Activated naive CD4-positive, alpha-beta T cell (primary cell): ENCODE measurements at places on chromosomes 1 and 21.

GRCh38 chr1:230752407-230752806 is 5.2 kb downstream of the CAPN9 start:
- DNase-seq, result no peak

DNA sequence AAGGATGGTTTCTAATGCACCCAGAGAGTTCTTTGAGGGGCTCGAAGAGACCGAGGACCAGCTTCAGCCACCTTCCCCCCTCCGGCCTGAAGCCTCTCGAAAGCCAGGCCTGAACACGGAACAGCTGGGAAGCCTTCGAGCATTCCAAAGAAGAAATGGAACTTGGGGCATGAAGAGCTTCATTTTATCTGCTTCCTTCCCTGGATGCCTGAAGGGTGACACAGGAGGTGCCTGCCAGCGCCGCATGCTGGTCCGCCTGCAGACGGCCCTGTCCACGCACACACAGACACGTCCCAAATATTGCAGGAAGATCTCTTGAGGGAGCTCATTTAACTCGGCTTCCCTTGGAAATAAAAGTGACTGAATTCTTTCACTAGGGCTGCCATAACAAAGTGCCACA is 73.7 kb downstream of the TOMM20 start:
- no peak for DNase-seq

GRCh38 chr1:3314491-3315381 is 139.7 kb upstream of the ARHGEF16 start:
- no peak for DNase-seq

- no peak for DNase-seq
Observed at GRCh38 chr21:39650801-39651200, 38.1 kb downstream of the B3GALT5 start.

DNA sequence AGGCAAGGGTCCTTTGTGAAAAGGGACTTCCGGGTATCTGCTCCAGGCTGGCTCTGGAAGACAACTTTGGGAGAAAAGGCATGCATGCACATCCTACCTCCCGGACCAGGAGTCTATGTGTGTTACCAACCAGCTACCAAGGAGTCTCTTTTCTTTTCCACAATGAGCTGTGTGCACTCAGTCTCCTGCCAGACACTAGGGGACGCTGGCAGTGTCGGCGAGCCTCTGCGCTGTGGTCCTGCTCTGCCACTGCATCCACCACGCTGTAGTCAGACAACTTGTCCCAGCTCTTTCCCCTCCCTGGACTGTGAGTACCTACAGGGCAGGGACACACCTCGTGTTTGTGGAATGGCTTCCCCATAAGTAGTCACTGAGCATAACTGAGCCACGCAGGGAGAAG is 5.1 kb upstream of the SSR2 start:
- no peak for DNase-seq

GRCh38 chr1:100378956-100379355 is 26.6 kb downstream of the CDC14A start:
- DNase-seq, result no peak

DNA sequence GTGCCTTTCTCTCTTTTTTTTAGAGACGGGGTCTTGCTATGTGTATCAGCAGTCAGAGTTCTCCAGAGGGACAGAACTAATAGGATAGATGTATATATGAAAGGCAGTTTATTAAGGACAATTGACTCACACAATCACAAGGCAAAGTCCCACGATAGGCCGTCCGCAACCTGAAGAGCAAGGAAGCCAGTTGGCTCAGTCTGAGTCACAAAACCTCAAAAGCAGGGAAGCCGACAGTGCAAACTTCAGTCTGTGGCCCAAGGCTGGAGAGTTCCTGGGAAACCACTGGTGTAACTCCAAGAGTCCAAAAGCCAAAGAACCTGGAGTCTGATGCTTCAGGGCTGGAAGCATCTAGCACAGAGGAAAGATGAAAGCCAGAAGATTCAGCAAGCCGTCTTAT is 16.3 kb upstream of the H3-3A start:
- no peak for DNase-seq

- DNase-seq, result no peak
Observed at GRCh38 chr1:200039849-200040474, 12.5 kb downstream of the NR5A2 start.

DNA sequence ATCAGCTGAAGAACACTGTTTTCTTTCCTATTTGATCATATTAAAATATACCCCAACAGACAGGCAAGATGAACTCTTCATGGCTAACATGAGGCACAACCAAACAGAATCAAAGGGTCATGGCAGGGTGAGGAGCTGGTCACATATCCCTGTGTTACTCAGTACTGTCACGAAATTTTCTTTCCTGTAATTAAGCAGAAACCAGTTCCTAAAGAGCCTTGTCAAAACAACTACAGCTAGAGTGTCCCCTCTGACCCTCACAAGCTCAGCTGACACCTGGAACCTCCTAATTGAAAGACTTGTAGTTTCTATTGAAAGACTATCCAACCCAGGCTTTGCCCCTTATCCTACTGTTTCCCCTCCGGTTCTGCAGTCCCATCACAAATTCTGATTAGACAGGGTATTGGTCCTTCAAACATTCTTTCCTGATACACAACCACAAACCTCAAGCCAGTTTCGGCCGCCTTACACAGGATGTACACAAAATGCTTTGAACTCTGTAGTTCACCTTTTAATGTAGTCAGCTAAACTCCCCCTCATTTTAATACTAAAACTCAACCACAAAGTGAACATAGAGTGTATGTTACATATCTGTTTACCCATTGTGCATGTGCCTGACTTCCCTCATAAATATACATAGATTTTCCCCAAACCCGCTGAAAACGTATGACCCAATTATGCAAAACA is 651.9 kb downstream of the MRPL39 start:
- DNase-seq, result no peak

DNA sequence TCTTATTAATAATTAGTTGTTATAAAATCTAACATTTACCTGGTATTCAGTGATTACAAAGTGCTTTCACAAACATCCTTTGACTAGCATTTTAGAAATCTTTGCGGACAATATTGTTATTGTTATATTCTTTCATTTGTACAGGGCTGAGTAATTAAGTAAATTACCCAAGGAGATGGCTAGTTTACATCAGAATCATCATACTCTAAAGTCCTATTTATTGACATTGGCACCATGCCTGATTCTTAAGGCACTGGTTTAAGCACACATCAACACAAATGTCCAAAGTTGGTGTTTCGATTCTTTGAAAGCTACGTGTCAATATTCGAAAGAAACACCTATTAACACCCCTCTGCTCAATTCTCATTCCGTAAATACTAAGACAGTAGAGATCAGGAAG is 424.6 kb upstream of the CHRM3 start:
- DNase-seq, result no peak

- no peak for DNase-seq
Observed at GRCh38 chr1:14842361-14842760, 243.9 kb downstream of the KAZN start.

DNA sequence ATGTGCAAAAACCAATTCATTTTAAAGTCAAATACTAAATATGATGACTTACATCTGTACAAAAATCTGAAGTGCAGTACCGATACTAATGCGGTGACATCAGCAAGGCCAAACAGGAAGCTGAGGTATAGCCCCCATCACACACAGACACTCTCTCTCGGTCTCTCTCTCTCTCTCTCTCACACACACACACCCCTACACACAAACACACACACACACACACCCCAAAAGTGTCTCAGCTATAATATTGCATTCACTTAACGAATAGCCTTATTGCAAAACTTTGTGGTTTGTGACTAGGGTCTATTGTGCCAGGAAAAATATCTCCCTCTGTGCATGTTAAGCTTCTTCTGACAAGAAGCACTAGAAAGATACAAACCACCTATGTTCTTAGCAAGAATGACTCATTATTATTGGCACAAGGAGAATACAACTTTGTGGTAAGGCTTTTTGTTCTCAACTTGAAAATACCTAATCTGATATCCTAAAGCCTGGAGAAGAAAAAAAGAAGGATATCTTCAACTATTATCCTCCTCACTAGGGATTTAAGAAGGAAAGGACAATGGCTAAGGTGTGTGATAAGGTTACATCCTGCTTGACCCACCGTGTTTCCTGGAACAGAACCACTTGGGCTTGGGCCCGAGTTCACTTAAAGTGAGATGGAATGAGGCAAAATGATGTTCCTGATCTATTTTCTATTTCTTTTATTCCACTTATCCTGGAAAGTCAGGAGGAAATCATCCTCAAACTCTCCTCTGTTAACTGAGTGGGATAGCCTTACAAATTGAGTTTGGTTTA is 107.1 kb downstream of the NIBAN1 start:
- DNase-seq, result no peak

DNA sequence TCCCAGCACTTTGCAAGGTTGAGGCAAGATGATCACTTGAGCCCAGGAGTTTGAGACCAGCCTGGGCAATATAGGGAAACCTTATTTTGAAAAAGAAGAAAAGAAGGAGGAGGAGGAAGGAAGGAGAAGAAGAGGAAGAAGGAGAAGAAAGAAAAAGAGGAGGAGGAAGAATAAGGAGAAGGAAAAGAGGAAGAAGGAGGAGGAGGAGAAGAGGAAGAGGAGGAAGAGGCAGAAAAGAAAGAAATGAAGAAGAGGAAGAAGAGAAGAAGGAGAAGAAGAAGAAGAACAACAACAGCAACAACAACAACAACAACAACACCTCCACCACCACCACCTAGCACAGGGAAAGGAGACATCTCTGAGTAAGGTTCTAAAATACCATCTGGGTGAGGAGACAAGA is 10.6 kb downstream of the SELENBP1 start:
- no peak for DNase-seq

DNA sequence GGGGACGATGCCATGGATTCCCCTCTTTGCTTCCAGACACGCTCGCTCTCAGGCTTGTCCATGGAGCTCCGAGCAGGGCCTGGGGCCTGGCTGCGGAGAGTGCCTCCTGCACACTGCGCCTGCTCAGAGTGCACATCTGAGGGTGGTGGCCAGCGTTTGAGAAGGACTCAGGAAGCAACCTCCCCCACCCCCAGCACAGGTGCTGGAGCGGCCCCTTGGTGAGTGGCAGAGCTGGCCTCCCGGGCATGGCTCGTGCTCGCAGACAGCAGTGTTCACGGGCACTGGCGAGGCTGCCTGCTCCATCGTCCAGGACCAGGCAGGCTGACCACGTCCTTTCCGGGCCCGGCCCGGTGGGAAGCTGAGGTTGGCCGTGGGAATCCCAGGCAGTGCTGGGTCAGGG is 2.8 kb downstream of the SPATC1L start:
- DNase-seq, result no peak

DNA sequence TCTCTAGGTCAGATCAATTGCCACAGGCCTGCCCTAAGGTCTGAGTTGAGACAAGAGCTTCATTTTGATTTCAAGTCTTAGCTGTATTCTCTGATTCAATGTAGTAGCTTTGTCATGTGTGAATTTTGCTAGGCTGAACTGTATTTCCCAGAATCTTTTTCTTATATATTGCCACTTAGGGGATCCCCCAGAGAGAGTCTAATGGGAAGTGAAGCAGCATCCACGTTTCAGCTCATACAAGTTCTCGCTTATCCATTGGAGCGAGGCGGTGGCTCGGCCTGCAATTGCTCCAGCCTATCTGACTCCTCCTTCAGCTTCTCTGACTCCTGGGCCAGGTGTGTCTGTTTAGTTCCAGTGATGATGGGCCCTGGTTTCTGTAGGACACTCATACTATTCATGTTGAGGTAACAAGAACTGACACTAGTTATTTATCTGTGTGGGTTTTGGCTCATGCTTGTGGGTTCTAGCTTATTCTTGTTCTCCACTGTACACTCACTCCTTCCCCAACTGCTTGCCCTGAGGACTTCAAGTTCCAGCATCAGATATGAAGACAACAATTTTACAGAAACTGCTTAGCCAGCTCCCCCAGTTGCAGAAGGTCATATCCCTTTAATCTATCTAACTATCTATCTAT is 48.2 kb downstream of the TBX19 start:
- no peak for DNase-seq

GRCh38 chr1:19949016-19949415 is 25.6 kb upstream of the PLA2G2E start:
- no peak for DNase-seq

- no peak for DNase-seq
Observed at GRCh38 chr1:211638689-211639101, 36.7 kb downstream of the NEK2 start.

DNA sequence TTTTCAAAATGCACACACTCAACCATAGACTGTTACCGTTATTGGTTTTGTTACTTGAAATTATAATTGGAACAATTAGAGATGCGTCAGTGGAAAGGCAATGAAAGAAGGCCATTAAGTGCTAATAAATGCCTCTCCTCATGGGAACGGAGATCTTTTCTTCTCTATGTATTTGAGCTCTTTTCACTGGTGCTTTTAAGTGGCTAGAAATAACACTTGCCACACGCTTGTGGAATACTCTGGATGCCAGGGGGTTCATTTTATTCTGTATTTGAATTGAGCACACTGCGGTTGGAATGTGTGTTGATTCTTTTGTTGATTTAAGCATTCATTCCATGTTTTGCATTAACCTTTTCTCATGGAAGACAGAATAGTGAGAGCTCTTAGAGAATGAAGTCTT is 68.4 kb downstream of the DNM3 start:
- DNase-seq, result no peak

- no peak for DNase-seq
Observed at GRCh38 chr1:158818975-158819431, 12.1 kb upstream of the MNDA start.

- no peak for DNase-seq
Observed at GRCh38 chr1:178923512-178923911, 52.6 kb upstream of the ANGPTL1 start.

DNA sequence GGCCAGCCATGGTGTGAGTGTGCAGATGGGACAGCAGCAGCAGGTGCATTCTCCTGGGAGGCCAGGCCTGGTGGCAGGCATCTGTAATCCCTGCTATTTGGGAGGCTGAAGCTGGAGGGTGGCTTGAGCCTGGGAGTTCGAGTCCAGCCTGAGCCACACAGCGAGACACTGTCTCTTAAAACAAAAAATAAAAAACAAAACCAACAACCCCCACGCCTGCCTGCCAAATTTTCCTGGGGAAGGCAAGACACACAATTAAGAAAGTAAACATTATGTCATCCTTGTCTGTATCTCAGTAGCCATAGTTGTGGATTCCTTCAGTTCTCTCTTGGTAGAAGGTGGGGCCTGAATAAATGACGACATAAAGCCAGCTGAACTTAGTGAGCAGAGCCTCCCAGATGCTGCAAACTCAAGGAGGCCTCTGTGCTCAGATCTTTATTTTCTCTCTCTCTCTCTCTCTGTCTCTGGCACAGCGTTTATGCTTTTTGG is 57.6 kb upstream of the CD34 start:
- DNase-seq, result no peak

DNA sequence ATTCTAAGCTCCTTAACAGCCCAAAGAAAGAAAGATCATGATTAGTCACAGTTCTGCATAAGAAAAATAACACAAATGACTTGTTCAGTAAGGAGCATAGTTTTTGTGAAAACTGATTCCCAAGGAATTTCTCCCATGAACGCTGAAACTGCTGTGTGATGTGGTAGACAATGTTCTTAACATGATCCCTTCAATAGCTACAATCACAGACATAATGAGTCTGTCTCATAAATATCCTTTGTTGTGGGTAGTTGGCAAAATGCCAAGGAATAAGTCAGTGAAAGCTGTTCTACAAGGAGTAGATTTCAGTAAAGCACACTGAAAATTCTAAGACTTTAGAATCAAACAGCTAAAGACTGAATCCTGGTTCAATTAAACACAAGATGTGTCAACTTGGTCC is 404.8 kb downstream of the HLX start:
- DNase-seq, result no peak
